ENCODE measurements at places on chromosomes 13 and 19. TPM values are rescaled to one million over a fixed set of nuclear protein-coding genes. Genes with fewer than 3 reads are reported as not detected.

GRCh38 chr19:38869836-38870607 lies 8.1 kb downstream of the RINL start:
- DNase-seq: peak; percentile 68

GRCh38 chr13:37241786-37242185 lies 136.3 kb upstream of the CSNK1A1L start:
- DNase-seq: peak; percentile 66

DNA sequence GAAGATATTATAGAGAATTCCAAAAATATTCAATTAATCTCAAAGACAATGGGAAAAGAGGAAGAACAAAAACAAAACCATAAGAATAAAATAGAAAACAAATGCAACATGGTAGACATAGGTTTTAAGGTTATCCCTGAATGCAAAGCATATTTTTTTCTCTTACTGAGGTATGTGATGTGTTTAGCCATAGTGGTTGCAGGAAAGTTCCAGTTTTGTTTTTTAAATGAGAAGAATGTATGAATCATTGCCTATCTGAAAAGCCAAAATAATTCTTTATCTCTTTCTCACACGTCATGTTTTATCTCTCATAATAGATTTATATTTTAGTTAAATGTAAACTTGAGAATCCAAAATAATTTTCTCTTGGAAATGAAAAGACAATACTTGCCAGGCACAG lies 2591.7 kb upstream of the PCDH20 start:
- no peak for DNase-seq

DNA sequence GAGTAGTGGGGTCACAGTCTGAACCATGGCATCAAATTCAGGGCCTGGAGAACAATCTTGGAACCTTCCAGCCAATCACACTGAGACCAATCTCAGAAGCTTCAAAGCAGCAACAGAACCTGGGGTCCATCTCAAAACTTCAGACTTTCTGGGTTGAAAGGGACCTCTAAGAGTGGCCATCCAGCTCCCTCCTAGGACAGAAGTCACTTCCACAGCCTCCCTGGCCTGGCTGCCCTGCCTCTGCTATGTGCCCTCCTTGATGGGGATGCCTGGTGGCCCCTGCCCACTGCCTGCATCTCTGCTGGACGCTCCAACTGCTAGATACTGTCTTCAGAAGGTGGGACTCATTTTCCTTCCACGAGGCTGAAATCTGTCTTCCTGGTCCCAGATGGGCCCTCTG lies 1.8 kb downstream of the TLE2 start:
- no peak for DNase-seq

DNA sequence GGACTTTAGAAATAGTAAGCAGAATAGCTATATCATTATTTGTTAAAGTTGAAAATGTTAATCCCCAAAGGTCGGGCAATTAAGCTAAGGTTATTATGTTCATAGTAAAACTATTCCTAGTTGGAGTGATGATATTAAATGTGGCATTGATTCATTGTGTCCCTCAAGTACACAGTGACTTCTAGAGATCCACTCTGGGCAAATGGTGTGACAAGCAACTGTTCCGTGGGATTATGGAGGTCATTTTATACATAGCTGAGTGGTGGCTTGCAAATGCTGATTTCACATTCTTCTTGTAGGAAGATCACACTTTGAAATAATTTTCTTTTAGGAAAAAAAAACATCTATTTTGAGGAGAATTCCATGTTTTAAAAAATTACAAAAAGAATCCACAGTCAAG lies 317.8 kb downstream of the ATP8A2 start:
- no peak for DNase-seq

DNA sequence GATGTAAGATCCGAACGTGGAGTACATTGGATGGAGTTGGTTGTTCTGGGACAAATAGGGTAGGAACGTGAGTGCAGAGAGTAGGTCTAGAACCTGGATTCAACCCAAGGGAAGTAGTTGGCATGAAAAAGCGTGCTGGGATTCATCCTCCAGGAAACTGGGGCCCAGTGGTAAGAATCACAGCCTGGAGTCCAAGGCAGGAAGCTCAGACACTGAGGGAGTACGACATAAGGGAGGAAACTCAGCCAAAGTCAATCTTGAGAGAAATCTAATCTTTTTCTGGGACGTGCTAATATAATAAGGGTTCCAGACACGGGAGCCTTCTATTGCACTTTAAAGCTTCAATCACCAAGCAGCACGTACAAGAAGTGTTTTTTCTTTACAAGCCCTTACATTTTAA lies 46.4 kb downstream of the DLEU7 start:
- no peak for DNase-seq

DNA sequence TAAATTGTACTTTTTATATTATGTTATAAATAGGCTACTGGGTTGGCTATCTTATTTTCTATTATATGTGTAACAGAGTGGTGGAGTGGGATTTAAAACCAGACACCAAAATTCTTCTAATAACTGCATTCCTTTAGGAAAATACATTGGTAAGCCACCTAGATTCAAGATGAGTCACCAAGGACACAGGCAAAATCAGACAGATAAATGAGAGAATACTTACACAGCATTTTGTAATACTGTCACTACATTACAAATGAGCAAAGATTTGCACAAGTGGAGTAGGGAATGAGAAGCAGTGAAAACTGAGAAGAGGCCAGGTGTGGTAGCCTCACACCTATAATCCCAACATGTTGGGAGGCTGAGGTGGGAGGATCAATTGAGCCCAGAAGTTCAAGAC lies 6.2 kb upstream of the SPART start:
- peak; percentile 9 for DNase-seq

DNA sequence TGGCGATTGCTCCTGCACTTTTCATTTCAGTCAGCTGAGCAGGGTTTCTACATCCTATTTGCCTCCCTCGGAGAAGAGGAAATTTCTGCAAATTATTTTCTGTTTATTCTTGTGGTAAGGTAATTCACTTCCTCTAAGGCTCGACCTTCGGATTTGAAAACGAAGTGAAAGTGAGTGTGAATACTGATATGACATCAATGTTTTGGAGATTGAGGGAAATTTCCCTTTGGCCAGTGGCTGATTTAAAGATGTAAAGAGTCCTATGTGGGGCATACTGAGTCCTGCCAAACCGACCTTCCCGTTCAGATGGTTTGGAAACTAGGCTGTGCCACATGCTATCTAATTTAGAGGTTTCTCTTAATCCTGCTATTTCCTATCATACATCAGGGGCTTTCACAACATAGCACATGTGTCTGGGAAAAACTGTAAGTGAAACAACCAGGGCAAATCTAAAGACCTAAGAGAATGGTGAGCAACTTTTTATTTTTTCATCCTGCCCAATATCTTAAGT lies 112.3 kb downstream of the POSTN start:
- peak; percentile 70 for DNase-seq

GRCh38 chr13:82341116-82341515 lies 1541.2 kb downstream of the SLITRK1 start:
- no peak for DNase-seq

GRCh38 chr13:112054616-112055015 lies 12.3 kb upstream of the SOX1 start:
- DNase-seq: no peak

DNA sequence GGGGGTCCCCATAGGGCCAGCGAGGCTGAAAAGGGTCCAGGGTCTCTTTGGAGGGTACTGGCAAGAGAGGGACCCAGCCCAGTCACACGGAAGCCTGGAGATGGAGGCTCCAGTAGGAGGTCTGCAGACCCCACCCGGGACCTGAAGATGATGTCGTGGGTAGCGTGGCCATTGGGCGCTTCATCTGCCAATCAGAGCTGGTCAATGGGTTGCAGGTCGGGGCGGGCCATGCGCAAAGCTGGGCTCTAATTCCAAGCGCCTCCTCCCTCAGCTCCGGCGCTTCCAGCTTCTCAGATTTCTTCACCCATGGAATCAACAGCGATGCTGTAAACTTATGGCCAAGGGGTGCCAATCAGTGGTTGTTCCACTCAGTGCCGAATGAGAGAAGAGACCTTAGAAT lies 10.9 kb downstream of the SIGLEC12 start:
- DNase-seq: no peak

DNA sequence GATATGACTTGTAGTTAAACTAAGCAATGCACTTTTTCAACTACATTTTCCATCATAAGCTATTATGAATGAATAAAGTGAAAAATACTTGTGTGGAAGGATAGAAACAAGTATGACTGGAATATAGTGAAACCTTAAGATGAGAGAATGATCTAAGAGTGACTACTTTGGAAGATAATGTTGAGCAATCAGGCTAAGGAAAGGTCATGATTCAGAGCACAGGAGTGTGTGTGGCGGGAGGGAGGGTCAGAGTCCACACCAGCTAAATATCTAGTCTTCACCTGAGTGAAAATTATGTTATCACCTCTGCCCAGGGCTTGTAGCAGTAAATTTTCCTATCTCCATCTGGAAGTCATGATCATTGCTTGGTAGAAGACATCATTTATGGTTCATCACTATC lies 833.4 kb upstream of the ATXN8OS start:
- DNase-seq: no peak

- no peak for DNase-seq
These were observed 2.1 kb downstream of the TM6SF2 start for GRCh38 chr19:19270749-19271571.

DNA sequence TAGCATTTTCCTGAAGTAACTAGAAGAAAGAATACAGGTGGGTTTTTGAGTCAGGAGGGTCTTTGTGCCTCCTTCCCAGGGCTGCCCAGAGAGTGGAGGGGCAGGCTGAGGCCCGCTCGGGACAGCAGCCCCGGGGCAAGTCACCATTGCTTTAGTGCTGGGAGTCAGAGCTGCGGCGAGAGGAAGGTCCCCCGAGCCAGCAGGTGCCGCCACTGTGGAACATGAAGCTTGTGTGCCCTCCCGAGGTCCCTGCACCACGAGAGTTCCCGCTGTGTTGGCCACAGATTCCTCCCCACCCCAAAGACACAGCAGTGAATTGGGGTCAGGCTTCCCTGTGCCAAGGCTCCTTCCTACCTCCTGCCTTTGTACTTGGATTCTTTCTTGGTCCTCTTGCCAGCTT lies 50.9 kb upstream of the TEX29 start:
- DNase-seq: no peak

GRCh38 chr13:78649997-78650716 lies 8.8 kb downstream of the OBI1 start:
- DNase-seq: no peak

- no peak for DNase-seq
These were observed 3.4 kb downstream of the KPTN start for GRCh38 chr19:47480658-47481057.

DNA sequence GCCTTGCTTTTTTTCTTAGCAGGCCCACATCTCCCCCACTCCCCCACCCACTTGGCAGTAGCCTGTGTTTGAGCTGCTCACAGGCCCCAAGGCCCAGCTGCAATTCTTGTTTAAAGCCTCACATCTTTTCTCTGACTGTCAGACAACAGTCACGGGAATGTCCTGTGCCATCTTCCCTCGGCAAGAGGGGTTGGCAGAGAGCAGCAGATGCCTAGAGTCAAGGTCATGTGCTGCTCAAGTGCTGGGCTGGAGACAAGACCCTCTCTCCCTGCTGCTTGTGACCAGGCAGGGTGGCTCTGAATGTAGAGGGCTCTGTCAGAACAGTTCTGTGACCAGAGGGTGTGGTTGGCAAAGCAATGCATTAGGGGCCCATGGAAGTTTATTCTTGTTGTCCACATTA lies 47.4 kb downstream of the BBC3 start:
- no peak for DNase-seq

DNA sequence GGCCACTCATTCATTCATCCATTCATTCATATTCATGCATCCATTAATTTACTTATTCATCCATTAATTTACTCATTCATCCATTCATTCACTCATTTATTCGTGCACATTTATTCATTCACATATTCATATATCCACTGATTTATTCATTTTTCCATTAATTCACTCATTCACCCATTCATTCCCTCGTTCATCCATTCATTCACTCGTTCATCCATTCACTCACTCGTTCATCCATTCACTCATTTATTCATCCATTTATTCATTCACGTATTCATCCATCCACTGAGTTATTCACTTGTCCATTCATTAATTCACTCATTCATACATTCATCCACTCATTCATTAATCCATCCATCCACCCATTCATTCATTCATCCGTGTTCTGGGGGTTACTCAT lies 35.8 kb upstream of the OLFM2 start:
- DNase-seq: no peak

DNA sequence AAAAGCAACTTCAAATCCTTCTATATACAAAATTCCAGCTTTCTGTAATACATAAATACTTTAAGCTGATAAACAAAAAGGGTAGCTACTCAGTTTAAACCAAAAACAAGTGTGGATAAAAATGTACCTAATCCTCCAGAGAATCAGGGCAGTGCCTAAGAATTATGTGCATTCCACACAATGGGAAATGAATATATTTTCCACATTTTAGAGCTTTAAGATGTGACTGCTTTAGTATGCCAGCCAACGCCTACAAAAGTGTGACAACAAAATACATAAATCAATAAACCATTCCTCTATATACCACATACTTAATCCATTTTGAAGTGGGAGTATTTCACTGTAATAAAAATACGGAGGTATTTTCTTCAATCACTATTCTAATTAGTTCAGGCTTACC lies 275.3 kb downstream of the DCT start:
- no peak for DNase-seq

GRCh38 chr13:20431687-20432384 lies 93.8 kb downstream of the CRYL1 start:
- no peak for DNase-seq

- no peak for DNase-seq
These were observed 539.5 kb upstream of the SLC10A2 start for GRCh38 chr13:103605546-103606326.

GRCh38 chr13:71611292-71611691 lies 255.7 kb downstream of the DACH1 start:
- no peak for DNase-seq

- peak; percentile 49 for DNase-seq
These were observed 102.6 kb upstream of the MYCBP2 start for GRCh38 chr13:77429320-77430142.

DNA sequence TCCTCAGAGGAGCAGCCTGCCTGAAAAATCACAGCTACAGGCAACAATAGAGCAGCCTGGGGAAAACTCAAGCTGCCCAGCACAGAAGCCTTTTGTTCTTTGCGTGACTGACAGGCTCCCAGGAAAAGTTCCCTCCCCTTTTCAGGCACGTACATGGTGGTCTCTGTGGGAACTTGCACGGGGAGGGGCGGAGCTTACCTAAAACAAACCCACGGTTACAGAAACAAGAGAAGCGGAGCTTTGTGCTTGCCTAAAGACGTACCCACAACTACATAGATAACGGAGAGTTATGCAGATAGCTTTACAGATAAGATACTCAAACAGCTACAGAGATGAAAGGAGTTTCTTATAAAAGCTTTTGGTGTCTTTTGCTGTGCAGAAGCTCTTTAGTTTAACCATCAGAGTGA lies 11.4 kb downstream of the ETFB start:
- DNase-seq: no peak

Gene SNRPD2
- total RNA-seq: 294 TPM

Gene KASH5
- not detected for total RNA-seq

Gene ACP7
- 1.7 TPM for total RNA-seq

Gene KIR3DL2
- total RNA-seq: not detected

Gene MBNL2
- 57.2 TPM for total RNA-seq

Gene DKKL1
- not detected for total RNA-seq

Gene KLK2
- total RNA-seq: not detected

Gene GPR12
- not detected for total RNA-seq

Gene ZNF560
- 0.10 TPM for total RNA-seq

Gene RCBTB1
- total RNA-seq: 12.2 TPM

Gene RGCC
- total RNA-seq: 2.3 TPM

All from M059J (cell line).